AG09309 (cell line): ENCODE measurements at places on chromosomes 2 and 18.

DNA sequence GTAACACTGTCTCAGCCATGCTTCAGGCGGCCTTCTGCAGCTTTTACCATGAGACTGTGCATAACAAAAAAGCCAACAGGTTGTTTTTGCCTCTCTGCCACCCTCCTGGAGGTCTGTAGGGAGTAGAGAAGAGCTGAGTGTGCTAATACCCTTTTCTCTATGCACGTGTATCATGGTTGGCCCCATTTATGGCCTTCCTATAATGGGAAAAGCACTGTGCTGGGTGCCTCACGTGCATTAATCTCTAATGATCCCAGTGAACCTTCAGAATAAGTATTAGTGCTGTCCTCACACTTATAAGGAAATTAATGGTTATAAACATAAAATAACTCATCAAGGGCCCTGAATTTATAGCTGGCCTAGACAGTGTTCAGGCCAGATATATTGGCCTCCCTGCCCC is 164.2 kb downstream of the CDH20 start:
- DNase-seq, result no peak

GRCh38 chr2:12183032-12183645 is 436.7 kb downstream of the LPIN1 start:
- no peak for DNase-seq

- DNase-seq, result peak; percentile 60
Observed at GRCh38 chr2:43637030-43637803, at the start of gene PLEKHH2. PLEKHH2 (plus strand) TSS chr2:43637260; CDS start chr2:43644674, 7,414 bp downstream.

GRCh38 chr2:174300114-174300513 is 34.6 kb upstream of the SP9 start:
- peak; percentile 13 for DNase-seq

GRCh38 chr18:1796636-1797035 is 774.7 kb downstream of the METTL4 start:
- no peak for DNase-seq

DNA sequence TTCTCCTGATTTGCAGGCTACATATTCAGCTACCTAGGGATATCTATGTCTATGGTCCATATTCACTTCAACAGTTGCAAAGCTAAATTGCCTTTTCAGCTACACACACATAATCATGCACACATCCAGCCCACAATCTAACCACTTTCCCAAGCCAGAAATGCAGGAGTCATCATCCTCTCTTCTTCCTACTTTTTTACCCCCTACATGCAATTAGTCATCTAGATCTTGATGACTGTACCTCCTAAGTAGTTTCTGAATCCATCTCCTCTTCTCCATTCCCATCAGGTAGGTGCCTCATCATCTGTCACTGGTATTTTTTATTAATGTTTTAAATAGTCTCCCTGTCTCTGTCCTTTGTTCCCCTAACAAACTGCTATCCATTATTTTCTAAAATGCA is 23.7 kb upstream of the SPRED2 start:
- no peak for DNase-seq
